ENCODE measurements at places on chromosomes 7 and 10. TPM values are rescaled to one million over a fixed set of nuclear protein-coding genes. Genes with fewer than 3 reads are reported as not detected.

The MRM2 gene
- total RNA-seq = 35.1 TPM

The BAZ1B gene
- 129 TPM for total RNA-seq

The SPACDR gene
- 3.8 TPM for total RNA-seq

The VENTX gene
- total RNA-seq = 0.12 TPM

The ASZ1 gene
- not detected for total RNA-seq

The PDK4 gene
- total RNA-seq = not detected

The NUTM2B gene
- 2.0 TPM for total RNA-seq

The NME8 gene
- total RNA-seq = not detected

The CYP3A5 gene
- not detected for total RNA-seq

DNA sequence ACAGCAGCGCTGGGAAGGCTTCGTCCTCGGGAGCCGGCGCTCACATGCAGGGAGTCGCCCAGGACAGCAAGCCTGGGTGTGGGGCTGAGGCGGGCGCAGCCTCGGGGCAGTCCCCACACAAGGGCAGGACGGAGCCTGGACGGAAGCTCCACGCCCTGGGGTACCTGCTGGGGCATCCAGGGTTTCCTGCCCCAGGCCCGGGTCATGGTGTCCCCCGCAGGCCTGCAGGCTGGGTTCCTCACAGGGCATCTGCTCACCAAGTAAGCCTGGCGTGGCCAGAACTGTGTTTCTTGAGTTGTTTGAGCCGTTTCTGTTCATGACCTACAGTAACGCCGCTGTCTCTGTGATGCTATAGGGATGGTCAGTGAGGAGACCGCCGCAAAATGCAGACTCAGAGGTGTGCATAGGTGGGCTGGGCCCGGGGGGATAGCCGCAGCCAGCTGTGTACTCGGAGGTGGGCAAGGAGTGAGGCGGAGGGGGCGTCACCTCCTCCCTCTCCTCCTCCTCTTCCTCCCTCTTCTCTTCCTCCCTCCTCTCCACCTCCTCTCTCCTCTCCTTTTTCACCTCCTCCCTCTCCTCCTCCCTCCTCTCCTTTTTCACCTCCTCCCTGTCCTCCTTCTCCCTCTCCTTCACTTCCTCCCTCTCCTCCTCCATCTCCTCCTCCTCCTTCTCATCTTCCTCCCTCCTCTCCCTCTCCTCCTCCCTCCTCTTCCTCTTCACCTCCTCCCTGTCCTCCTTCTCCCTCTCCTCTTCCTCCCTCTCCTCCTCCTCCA, 438.9 kb downstream of the DNAJB6 start:
- H3K27ac ChIP-seq = no peak overlapping the region
- no peaks in the 10 kb centered on the region for H3K36me3 ChIP-seq
- H3K4me3 ChIP-seq = no peak overlapping the region
- H3K27me3 ChIP-seq = peaks cover 3% of the 10 kb centered on the region
- no peaks in the 10 kb centered on the region for H3K4me1 ChIP-seq

DNA sequence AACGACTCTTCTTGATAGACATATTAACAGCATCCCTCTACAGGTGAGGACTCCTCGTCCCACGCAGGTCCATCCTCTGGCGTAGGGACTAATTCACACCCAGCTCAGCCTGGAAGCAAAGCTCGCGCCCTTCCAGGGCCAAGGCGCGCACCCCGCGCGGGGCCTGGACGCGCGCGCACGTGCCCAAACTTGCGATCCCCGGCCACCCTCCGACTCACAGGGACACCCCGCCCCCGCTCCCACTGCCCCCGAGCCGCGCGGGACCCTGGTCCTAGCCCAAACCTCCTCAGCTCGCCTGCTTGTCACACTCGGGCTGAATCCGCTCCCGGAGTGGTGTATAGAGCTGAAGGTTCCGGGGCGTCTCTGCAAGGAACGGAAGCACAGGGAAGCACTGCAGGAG, 76.9 kb downstream of the ZNF248 start:
- H3K4me1 ChIP-seq = no peaks in the 10 kb centered on the region
- no peak for DNase-seq
- no peaks in the 10 kb centered on the region for H3K27me3 ChIP-seq
- H3K27ac ChIP-seq = no peak overlapping the region
- no peaks in the 10 kb centered on the region for H3K36me3 ChIP-seq
- no peak overlapping the region for H3K4me3 ChIP-seq

- no peaks in the 10 kb centered on the region for H3K27me3 ChIP-seq
- no peak for DNase-seq
Measured at GRCh38 chr7:127678337-127678736, 26.3 kb downstream of the SND1 start.

GRCh38 chr10:78931321-78932053, 137.3 kb upstream of the ZMIZ1 start:
- DNase-seq = no peak
- H3K4me1 ChIP-seq = no peaks in the 10 kb centered on the region
- H3K27me3 ChIP-seq = no peaks in the 10 kb centered on the region
- H3K27ac ChIP-seq = no peak overlapping the region
- H3K4me3 ChIP-seq = no peak overlapping the region

DNA sequence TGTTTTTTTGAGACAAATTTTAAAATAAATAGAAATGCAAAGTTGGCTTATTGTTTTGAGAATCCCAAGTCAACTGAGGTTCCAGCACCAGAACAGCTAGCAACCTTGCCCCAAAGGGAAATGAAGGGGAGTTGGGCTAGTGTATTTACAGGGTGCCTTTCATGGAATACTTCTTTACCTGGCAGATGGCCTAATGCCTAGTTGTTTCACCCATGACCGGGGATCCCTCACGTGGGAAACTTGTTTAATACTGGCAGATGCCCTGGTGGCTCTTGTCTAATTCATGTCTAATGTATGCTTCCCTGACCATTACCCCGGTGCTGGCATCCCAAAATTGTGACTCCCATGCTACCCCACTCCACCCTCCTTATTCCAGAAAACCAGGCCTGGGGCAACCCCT, 861.1 kb upstream of the ZWINT start:
- H3K27me3 ChIP-seq = no peaks in the 10 kb centered on the region
- H3K4me3 ChIP-seq = no peak overlapping the region
- no peaks in the 10 kb centered on the region for H3K4me1 ChIP-seq
- DNase-seq = no peak

- no peak overlapping the region for H3K4me3 ChIP-seq
- peaks cover 6% of the 10 kb centered on the region for H3K36me3 ChIP-seq
- DNase-seq = no peak
- H3K27ac ChIP-seq = no peak overlapping the region
- H3K27me3 ChIP-seq = no peaks in the 10 kb centered on the region
- H3K4me1 ChIP-seq = no peaks in the 10 kb centered on the region
Measured at GRCh38 chr10:102010961-102011360, 45.0 kb downstream of the ARMH3 start.

DNA sequence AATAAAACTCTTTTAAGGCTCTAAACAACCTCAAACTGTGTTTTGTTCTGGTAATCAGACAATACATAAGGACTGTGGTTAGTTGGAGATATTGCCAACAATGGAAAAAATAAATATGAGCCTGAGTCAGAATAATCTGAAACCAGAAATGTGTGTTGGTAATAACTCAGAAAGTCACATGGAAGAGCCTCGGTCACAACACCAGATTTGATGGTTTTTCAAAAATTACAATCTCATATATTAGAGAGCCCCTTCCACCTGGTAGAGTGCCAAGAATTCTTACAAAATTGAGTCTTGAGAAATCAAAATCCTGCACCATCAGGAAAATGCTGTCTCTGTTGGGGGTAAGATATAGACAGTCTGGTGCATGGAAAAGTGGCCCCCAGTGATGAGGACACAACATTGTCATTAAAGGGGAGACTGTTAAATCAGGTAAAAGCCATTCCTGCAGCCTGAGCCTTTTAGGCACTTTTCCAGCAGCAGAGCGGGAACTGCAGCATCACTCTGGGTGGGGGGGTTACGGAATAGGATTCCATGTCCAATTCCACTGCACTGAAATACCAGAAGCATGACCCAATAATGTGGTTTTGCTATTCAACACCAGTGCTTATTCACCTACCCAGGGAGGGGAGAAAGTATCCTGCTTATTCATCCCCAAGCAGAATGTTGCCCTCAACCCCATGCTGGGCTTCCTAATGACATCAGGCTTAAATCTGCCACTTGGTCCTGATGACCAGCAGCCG, 9.5 kb upstream of the ADAM12 start:
- no peak overlapping the region for H3K4me3 ChIP-seq
- no peaks in the 10 kb centered on the region for H3K36me3 ChIP-seq
- H3K27ac ChIP-seq = no peak overlapping the region
- H3K27me3 ChIP-seq = no peaks in the 10 kb centered on the region
- H3K4me1 ChIP-seq = no peaks in the 10 kb centered on the region

GRCh38 chr7:116311816-116312471, 101.6 kb downstream of the TES start:
- peaks cover 19% of the 10 kb centered on the region for H3K27me3 ChIP-seq
- no peak overlapping the region for H3K4me3 ChIP-seq
- H3K27ac ChIP-seq = no peak overlapping the region
- DNase-seq = no peak
- H3K36me3 ChIP-seq = no peaks in the 10 kb centered on the region
- H3K4me1 ChIP-seq = peaks cover 7% of the 10 kb centered on the region

DNA sequence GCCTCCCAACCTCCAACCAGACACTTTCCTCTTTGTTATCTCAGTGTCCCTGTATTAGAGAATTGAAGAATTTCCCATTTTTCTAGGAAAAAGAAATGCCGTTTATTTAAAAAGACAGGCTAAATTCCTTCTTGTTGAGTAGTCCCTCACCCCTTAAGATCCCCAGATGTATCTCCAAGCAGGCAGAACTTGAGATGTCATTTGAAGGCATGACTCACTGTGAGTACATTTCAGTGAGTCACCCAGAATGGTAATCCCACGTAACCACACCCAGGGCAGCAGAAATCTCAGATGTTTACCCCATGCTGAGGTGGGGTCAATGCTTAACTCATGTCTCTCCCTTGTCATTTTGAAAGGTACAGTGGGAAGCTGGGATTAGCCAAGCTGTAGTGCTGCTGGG, 4.4 kb downstream of the ZNF655 start:
- H3K4me3 ChIP-seq = no peak overlapping the region
- H3K27ac ChIP-seq = peak overlapping the region; percentile 49
- peak; percentile 58 for DNase-seq
- H3K4me1 ChIP-seq = peaks cover 37% of the 10 kb centered on the region
- H3K36me3 ChIP-seq = peaks cover 58% of the 10 kb centered on the region

- H3K27ac ChIP-seq = no peak overlapping the region
- H3K4me3 ChIP-seq = no peak overlapping the region
- H3K4me1 ChIP-seq = no peaks in the 10 kb centered on the region
- no peaks in the 10 kb centered on the region for H3K27me3 ChIP-seq
- DNase-seq = no peak
Measured at GRCh38 chr7:78675511-78675910, 778.0 kb downstream of the MAGI2 start.

DNA sequence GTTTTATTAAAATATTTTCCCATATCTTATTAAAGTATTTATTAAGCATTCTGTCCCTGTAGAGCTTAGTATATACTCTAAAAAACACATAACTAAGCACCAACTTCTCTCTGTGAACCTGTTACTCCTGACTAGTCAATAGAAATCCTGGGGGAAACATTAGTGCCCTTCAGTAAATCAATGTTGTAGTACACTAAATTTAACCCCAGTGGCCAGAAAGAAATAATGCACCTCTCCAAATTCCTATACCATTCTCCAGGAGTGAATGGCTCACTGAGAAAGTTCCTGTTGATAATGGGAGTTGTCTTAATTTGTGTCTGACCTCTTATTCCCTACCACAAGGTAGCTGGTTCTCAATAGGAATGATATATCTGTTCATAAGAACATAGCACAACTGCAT, 188.2 kb downstream of the SEMA3D start:
- no peaks in the 10 kb centered on the region for H3K36me3 ChIP-seq
- H3K4me1 ChIP-seq = peaks cover 3% of the 10 kb centered on the region
- H3K27ac ChIP-seq = no peak overlapping the region

DNA sequence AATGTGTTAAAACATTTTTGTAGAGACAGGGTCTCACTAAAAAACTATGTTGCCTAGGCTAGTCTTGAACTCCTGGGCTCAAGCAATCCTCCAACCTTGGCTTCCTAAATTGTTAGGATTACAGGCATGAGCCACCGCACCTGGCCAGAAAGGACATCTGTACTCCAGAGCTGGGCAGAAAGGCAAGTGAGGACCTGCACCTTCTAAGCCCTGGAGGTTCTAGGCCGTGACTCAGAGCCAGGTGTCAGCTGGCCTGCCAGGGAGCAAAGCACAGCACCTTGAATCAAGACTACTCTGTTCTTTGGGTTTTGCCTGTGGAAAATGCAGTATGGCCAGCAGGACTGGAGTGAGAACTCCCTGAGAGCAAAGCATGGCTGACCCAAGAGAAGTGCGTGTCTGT, 396.5 kb downstream of the ADRA2A start:
- H3K4me1 ChIP-seq = no peaks in the 10 kb centered on the region
- no peaks in the 10 kb centered on the region for H3K27me3 ChIP-seq
- no peak overlapping the region for H3K4me3 ChIP-seq
- DNase-seq = no peak

GRCh38 chr7:116524609-116525297, at the start of gene CAV1:
Gene CAV1, plus strand, starts transcription at chr7:116525036. Its CDS starts 27 bp downstream, at chr7:116525063.
- no peak within 1 kb of the TSS for H3K27ac ChIP-seq
- DNase-seq = peak; percentile 44
- peaks cover 21% of the 10 kb centered on the region for H3K4me1 ChIP-seq
- H3K36me3 ChIP-seq = no peaks in the 10 kb centered on the region

DNA sequence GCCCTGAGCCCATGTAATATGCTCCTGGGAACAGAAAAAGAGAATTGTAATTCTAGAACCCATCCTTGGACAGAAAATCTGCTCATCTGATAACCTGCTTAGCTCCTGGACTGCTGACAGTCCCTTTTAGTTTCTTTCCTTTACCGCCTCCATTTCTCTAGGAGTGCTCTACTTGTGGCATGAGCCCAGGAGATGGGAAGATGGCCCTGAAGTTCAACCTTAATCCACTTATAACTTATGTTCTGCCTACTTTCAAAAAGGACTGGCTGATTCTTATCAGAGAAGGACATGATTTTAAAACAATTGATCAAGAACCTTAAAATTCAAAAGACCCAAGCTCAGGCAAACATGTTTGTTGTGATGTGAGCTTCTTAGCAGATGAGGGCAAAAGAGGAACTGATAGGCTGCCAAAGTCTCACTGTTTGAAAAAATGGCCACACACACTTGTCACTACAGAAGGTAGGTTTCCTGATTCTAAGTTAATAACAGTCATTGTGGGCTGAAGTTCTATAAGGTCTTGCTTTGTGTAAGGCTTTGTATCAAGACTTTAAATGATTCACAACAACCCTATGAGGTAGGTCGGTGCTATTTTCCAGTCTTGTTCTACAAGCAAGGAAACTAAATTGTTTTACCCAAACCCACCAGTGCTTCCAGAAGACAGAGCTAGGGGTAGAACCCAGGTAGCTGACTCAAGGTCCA, 94.3 kb upstream of the AFAP1L2 start:
- H3K4me1 ChIP-seq = peaks cover 57% of the 10 kb centered on the region
- H3K4me3 ChIP-seq = no peak overlapping the region
- peaks cover 23% of the 10 kb centered on the region for H3K36me3 ChIP-seq
- H3K27ac ChIP-seq = peak overlapping the region; percentile 76
- DNase-seq = no peak

DNA sequence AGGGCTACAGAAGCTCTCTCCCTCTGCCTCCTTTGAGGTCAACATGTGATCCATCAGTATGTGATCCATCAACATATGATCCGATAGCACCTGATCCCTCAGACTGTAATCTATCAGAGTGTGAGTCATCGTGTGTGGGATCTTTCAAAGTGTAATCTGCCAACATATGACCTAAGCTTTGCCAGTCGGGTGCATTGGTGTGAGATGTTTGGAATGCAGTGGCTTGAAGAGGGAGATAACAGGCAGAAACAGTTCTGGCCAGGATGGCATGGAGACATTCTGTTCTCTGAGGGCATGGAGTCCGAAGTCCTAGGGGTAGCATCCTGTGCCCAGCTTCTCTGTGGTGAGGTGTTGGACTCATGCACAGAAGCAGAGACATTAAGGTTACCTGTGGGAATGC, 217.7 kb upstream of the ETV1 start:
- no peak overlapping the region for H3K4me3 ChIP-seq
- no peaks in the 10 kb centered on the region for H3K36me3 ChIP-seq
- no peaks in the 10 kb centered on the region for H3K27me3 ChIP-seq
- H3K27ac ChIP-seq = no peak overlapping the region
